CD4-positive, alpha-beta T cell (primary cell): ENCODE measurements at places on chromosomes 7 and 10.
A peak's percentile ranks its signal among the peaks of the same experiment; 100 is the strongest.

DNA sequence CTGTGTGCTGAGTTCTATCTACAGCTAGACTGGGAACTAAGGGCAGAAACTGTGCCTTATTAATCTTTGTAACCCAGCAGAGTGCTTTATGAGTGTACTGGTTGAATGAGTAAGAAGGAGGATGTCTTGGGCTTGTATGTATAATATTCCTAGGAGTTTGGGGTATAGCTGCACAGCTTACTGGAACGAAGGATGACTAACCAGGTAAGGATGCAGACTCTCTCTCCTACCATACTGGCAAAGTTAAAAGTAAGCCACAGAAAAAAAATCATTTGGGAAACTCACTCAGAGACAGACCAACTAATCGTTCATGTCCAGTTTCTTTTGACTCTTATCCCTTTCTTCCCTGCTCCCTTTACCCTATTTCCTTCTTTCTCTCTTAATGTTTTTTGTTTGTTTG is 1.4 kb upstream of the DHTKD1 start:
- DNase-seq = no peak

- no peak for DNase-seq
Measured at GRCh38 chr7:9120331-9120730, 686.9 kb downstream of the NXPH1 start.

DNA sequence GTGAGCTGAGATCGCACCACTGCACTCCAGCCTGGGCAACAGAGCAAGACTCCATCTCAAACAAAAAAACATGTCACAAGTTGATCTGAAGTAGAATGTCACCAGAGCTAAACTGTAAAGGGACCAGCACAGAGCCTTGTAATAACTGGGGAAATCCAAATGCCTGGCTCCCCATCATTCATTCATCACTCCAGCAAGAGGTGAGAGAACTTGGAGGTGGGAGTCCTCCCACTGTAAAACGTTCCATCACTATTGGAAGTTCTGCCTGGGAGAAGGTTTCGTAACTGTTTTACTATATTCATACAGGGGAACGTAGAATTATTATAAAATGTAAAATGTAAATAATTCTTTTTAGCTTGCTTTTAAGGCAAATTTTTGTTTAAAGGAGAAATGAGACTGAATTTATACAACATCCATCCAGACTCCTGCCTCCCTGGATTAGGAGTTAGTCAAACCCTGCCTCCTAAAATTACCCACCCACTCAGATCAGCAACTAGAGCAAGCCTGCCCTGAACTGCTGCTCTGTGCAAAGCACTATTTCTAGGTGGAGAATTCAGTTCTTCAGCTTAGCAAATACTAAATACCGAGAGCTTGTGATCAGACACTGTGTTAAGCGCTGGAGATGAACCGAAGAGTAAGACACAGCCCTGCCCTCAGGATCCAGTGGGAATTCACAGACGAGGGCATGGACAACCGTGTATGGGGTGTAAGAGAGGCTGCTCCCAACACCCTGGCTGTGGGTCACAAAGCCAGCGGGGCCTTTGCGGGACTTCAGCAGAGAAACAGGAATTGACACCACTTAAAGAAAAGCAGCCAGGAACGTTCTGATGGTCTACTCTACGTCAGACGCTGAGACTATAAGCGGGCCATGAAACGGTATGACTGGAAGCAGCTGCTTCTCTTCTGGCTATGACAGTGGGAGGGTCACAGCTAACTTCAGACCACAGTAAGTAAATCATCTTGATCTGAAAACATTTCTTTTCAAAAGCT is 208.3 kb downstream of the ZMYND11 start:
- DNase-seq = no peak

GRCh38 chr10:111246814-111247452 is 170.1 kb downstream of the ADRA2A start:
- no peak for DNase-seq

- DNase-seq = no peak
Measured at GRCh38 chr10:119947300-119947699, 54.8 kb downstream of the SEC23IP start.

- DNase-seq = no peak
Measured at GRCh38 chr7:138363721-138364120, 96.3 kb upstream of the TRIM24 start.

DNA sequence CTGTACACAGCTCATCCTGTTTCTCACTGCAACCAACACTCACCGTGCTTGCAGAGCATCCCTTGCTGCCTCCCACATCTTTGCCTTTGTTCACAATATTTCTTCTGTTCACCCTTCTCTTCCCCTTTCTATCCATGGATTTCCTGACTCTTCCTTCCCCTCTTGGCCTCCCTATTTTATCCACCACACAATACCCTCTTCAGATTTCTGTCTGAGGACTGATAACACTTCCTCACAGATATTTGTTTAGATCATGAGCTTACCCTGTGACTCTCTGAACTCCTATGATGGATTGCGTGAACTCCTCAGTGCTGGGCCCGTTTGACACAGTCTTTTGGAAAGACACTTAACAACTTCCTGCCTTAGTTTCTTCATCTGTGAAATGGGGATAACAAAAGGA is 62.8 kb upstream of the GPR158 start:
- no peak for DNase-seq

- no peak for DNase-seq
Measured at GRCh38 chr7:95526128-95526738, 40.5 kb downstream of the ASB4 start.

DNA sequence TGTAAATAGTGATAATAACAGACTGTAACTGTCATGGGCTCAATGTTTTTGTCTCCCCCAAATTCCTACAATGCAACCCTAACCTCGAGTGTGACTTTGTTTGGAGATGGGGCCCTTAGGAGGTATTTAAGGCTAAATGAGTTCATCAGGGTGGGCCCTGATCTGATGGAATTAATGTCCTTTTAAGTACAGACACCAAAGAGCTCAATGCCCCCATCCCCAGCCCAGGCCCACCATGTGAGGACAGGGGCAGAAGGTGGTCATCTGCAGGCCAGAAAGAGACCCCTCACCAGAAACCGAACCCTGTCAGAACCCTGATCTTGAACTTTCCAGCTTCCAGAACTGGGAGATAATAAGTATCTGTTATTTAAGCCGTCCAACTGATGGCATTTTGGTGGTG is 83.2 kb downstream of the PIP4K2A start:
- no peak for DNase-seq

GRCh38 chr10:110368556-110368955 is 63.8 kb upstream of the SMNDC1 start:
- DNase-seq = no peak

DNA sequence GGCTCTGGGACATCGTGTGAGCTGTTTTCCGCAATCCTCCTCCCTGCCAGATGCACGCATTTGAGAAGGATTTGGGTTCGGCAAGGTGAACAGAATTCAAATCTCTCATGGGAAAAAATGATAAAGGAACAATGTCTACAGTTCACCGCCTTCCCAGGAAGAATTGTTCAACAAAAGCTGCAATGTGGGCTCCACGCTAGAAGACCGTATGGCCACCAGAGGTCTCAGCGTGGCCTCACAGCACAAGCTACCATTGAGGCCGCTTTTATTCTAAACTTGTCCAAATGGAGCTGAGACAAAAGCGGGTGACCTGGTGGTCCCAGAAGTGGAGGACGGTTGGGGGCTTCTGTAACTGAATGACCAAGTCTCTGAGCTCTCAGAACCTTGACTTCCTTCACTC is 733.1 kb downstream of the PARD3 start:
- no peak for DNase-seq

- DNase-seq = no peak
Measured at GRCh38 chr10:18409599-18410397, 241.6 kb downstream of the NSUN6 start.

DNA sequence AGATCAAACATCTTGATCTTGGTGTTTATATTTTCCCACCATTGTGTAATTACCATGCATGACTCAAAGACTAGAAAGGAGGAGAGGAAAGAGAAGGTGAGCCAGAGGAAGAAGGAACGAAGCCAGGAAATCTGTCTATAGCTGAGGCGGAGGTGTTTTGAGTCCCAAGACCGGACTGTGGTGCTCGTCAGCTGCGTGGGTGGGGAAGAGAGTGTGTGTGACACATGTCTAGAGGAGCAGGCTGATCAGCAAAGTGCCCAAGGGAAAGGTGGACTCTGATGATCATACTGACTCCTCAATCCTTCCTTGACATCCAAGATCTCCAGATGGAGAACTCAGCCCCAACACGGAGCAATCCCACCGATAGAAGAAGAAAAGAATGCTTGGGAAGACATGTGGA is 189.5 kb upstream of the MINDY3 start:
- DNase-seq = no peak

DNA sequence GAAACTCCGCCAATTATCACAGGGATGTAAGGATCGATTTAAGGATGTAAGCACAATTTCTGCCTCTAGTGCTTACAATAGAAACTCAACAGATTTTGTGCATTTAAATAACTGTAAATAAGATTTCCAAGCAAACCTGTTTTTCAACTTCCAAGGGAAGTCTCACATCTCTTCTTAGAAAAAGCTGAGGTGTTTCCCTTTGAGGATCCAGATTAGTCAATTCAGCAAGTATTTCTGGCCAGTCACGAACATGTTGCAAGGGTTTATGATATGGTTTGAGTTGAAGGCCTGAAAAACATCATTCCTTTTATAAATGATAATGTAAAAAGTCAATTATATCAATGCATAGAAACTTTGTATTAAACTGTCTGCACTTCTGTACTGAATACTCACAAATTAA is 23.9 kb downstream of the KRIT1 start:
- DNase-seq = no peak

- peak; percentile 4 for DNase-seq
Measured at GRCh38 chr10:30192846-30193608, 133.6 kb upstream of the JCAD start.
